ENCODE measurements at places on chromosomes 3 and 15.

GRCh38 chr3:15319575-15319974, 12.8 kb downstream of the SH3BP5 start:
- no peak for DNase-seq

DNA sequence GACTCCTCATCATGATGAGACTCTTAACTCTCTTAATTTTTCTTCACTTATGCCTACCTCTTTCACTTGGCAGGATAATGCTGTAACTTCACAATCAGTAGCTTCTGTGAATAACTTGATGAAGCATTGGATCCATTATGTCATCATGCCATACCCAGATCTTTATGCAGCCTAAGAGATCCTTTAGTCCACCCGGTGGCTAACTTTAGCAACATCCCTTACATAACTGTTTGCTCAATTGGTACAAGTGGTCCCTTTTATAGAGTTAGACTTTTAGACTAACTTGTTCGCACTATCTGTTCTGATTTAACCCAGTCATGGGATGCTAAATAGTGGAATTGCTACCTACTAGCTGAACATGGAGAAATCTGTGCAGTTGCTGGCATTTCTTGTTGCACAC, 184.5 kb downstream of the USP13 start:
- DNase-seq, result no peak

GRCh38 chr15:33107950-33108349, 86.6 kb downstream of the FMN1 start:
- DNase-seq, result no peak

DNA sequence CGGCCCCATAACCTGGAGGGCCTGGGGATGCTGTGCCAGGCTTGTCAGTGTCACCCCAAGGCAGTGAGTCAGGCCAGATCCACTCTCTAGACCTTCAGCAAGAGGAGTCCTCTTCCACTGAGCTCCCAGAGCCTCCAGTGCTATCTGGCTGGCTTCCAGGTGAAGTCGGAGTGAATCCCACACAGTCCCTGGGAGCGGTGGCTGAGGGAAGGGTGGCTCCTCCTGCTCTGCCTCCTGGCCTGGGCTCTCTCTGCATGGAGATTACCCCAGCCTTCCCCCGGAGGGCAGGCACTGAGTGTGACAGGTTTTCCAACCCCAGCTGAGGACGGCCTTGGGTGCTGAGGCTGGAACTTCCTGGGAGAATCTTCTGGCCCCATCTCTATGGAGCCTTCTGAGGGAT, 82.7 kb downstream of the EPHB1 start:
- DNase-seq, result no peak

DNA sequence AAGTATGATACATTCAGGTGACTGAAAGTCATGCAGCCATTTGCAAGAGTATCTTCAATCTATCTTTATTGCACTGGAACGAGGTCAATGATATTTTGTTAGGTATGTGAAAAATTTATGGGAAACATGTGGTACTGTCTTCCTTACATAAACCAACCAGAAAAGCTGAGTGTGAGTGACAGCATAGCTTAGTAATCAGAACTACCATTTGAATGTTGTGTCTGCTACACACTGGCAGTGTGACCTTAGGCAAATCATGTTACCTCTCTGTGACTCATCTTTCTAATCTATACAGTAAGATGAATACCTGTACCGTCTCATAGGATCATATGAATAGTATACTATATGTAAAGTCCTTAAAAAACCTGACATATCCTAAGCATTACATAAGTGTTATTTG, 337.9 kb upstream of the IL12A start:
- no peak for DNase-seq

DNA sequence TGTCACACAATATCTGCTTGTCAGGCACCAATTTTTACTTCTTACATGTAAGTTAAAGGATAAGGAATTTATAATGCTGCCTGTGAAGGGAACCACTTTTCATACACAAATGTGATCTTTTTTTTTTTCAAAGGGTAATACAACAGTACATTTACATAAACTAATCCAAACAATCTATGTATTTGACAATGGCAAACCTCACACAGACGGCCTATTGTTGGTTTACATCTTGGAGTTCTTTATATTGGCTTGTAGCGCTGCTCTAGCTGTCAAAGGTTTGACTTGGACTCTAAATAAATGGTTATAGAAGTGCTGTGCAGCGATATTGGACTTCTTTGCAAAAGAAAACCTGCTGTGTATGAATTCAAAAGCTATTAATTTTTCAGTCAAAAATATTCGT, 598.0 kb downstream of the FOXP1 start:
- no peak for DNase-seq

DNA sequence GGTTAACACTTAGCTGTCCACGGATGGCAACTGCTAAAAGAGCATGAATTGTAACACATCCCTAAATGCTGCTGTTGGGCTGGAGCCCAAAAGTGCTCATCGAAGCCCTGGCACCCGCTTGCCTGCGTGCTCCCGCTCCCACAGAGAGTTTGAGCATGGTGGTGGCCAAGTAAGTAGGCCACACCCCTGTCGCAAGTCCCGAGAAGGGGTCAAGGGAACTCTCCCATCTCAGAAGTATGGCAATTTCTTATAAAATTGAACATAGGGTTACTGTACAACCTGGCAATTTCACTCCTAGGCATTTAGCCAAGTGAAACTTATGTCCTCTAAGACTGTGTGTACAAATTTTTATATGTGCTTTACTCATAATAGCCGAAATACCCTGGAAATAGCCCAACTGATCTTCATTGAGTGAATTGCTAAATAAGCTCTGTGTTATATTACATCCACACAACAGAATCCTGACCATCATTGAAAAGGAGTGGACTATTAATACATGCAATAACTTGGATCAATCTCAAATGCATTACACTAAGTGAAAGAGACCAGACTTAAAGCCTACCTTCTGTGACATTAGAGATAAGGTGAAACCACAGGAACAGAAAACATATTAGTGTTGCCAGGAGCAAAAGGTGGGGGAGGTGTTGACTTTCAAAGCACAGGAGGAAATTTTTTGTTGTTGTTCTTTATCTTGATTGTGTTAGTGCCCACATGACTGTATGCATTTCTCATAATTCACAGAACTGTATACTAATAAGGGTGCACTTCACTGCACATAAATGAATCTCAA, 1.5 kb upstream of the GCSAM start:
- no peak for DNase-seq

- no peak for DNase-seq
Observed at GRCh38 chr15:68249058-68249713, 19.7 kb upstream of the CLN6 start.

GRCh38 chr15:37907136-37907535, 27.3 kb upstream of the TMCO5A start:
- DNase-seq, result no peak

- DNase-seq, result no peak
Observed at GRCh38 chr15:97866959-97867358, 93.5 kb upstream of the ARRDC4 start.

- DNase-seq, result no peak
Observed at GRCh38 chr3:89762405-89762804, 655.0 kb downstream of the EPHA3 start.

GRCh38 chr3:197076415-197076814, 46.8 kb upstream of the MELTF start:
- no peak for DNase-seq

DNA sequence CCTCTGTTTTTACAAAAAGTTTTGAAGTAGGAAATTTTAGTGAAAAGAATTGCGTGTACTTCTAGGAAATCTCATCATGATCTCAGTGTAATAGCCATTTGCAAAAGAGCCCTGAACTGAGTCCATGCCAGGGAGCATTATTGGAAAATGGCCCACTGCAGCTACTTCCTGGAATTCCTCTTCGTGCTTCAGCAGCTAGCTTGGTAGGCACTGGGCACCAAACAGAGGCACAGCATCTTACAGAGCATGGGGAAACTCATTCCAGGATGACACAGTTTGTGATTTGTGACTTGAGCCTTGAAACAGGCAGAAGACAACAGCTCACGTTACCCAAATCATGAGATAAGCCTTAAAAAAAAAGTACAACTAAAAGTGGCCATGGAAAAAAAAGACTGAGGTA, 179.1 kb downstream of the WDR72 start:
- no peak for DNase-seq

- no peak for DNase-seq
Observed at GRCh38 chr3:193744048-193744821, 151.2 kb downstream of the OPA1 start.

- no peak for DNase-seq
Observed at GRCh38 chr15:85318732-85319076, 61.7 kb upstream of the AKAP13 start.

GRCh38 chr3:12797892-12798558, 1.5 kb downstream of the CAND2 start:
- DNase-seq, result no peak

DNA sequence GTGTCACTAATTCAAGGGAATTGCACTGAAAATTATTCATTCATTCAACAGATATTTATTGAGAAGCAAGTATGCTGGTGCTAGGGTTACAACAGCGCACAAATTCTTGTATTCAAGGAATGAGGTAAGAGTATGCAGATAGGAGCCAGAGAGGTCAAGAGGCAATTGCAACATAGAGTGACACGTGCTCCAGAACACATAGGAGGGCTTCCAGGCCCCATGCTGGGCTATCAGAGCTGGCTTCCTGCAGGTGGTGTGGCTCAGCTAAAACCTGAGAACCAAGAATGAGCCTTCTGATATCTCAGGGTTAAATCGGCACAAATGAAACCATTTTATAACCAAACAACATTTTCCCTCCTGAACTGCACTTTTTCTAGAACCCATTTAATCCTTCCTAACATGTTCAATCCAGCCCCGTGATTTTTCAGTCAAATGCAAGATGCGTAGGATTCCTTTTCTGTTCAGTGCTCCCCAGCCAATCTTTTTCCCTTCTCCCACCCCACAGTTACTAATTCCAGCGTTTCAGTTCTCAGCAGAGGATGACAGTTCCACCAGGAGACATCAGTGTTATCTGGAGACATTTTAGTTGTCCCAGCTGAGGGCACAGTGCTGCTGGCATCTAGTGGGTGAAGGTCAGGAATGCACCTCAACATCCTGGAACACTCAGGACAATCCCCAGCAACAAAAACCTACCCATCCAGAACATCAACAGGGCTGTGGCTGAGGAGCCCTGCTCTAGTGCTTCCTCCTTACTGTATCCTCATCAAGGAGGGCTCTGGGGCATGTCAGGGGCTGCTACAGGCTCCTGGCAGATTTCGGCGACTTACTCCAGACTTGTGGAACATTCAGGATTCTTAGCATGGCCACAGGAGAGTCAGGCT, 13.1 kb downstream of the CCR5AS start:
- no peak for DNase-seq

- no peak for DNase-seq
Observed at GRCh38 chr3:17800232-17800631, 57.8 kb upstream of the TBC1D5 start.

DNA sequence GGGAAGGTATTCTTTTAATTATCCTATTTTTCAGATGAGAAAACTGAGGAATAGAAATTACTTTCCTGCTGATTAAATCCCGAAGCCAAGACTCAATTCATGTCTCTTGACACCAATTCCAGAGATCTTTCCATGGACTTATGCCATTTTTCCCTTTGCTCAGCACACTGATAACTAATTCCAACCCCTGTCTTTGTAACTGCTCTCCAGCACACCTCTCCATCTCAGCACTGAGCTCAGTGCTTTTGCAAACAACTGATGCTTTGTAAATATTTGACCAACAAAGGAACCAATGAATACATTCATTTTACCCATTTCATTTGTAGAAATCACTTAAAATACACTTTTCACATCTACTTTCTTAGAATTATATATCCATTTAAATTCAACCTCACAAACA, 249.1 kb downstream of the IL5RA start:
- DNase-seq, result no peak

DNA sequence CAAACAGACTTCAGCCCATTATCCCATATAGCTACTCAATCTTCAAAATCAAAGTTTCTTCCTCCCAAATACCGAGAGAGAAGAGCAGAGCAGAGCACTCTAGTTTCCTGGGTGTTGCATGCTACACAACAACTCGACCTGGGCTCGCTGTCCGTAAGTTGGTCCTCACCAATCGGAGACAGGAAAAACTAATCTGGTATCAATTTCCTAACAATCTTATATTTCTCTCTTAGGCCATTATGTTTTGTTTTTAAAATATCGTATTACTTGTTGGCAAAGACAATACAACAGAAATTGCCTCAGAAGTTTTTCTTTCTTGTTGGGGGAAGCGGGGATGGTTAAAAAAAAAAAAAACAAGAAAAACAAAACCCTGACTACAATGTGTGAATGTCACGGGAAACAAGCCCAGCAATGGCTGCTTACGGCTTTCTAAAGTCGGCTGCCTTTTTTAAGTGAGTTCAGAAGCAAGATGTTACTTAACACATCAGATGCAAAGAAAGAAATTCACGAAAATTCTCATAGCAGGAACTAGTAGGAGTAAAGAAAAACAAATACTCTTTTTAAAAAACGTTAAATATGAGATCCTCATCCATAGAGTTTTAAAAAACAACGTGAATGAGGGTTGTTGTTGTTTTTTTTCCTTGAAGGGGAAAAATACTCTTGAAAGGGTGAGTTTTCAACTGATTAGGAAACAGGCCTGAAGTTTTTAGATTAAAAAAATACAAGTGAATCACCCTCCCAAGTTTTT, 1.9 kb downstream of the VGLL4 start:
- DNase-seq, result no peak

GRCh38 chr3:44478055-44478468, 592 bp upstream of the ZNF445 start:
- DNase-seq, result no peak

GRCh38 chr3:134904241-134904771, 109.2 kb downstream of the EPHB1 start:
- DNase-seq, result no peak

- DNase-seq, result no peak
Observed at GRCh38 chr3:56902468-56903160, 100.9 kb upstream of the ARHGEF3 start.

DNA sequence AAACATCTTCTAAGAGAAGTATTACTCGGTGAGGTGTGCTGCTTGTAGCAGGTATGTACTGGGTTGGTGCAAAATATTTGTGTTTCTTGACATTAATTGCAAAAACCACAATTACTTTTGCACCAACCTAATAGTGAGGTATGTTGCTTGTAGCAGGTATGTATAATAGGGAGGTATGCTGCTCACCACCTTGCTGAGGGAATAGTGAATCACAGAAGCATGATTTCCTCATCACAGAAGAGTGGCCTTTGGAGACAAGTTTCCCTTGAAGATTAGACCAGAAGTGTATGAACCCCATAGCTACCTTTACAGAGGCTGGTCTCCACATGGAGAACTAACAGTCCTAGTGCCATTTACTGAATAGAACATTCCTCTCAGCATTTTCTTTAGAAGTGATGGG, 15.5 kb downstream of the DCP1A start:
- no peak for DNase-seq

- DNase-seq, result no peak
Observed at GRCh38 chr15:68552344-68552743, 26.4 kb upstream of the CORO2B start.

- no peak for DNase-seq
Observed at GRCh38 chr3:149442851-149443544, 31.5 kb upstream of the TM4SF4 start.

- DNase-seq, result no peak
Observed at GRCh38 chr3:142098964-142099363, 50.4 kb downstream of the TFDP2 start.

- DNase-seq, result no peak
Observed at GRCh38 chr15:80991421-80991820, 1.8 kb upstream of the MESD start.

All from T-helper 9 cell (primary cell).